Fibroblast of lung (primary cell): ENCODE measurements at places on chromosomes 16 and 17. TPM values are rescaled to one million over a fixed set of nuclear protein-coding genes. Genes with fewer than 3 reads are reported as not detected.
A peak's percentile ranks its signal among the peaks of the same experiment; 100 is the strongest.

The CALB2 gene
- total RNA-seq: 0.51 and 1.3 TPM in 2 replicates

GRCh38 chr16:54477714-54478113, 191.1 kb upstream of the IRX3 start:
- H3K4me1 ChIP-seq: no peaks in the 10 kb centered on the region
- no peak overlapping the region for H3K27ac ChIP-seq
- no peaks in the 10 kb centered on the region for H3K36me3 ChIP-seq
- no peak for DNase-seq
- no peak overlapping the region for H3K4me3 ChIP-seq
- H3K27me3 ChIP-seq: no peaks in the 10 kb centered on the region

The PROCA1 gene
- 2.3 and 2.6 TPM in 2 replicates for total RNA-seq

DNA sequence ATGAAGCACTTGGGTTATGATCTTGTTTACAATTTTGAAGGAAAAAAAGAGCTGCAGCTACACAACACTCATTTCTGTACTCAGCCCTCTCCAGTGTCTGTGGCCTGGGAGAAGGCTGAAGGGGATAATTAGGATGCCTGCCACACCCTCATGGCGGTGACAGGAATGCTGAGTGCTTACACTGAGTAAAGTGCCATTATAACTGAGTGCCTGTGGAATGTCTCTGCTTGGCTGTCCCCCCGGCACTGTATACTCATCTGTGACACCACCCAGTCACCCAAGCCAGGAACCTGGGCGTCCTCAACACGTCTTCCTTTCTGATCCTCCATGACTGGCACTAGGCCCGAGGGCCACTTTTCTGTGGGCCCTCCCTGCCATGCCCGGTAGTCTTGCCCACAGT, 3.5 kb upstream of the MRPL38 start:
- H3K4me1 ChIP-seq: no peaks in the 10 kb centered on the region
- H3K4me3 ChIP-seq: no peak overlapping the region
- H3K36me3 ChIP-seq: no peaks in the 10 kb centered on the region
- DNase-seq: peak; percentile 18

GRCh38 chr17:50961282-50962220, 95.4 kb upstream of the TOB1 start:
- no peak overlapping the region for H3K27ac ChIP-seq
- no peak for DNase-seq
- H3K36me3 ChIP-seq: no peaks in the 10 kb centered on the region
- H3K4me3 ChIP-seq: no peak overlapping the region
- H3K27me3 ChIP-seq: no peaks in the 10 kb centered on the region

DNA sequence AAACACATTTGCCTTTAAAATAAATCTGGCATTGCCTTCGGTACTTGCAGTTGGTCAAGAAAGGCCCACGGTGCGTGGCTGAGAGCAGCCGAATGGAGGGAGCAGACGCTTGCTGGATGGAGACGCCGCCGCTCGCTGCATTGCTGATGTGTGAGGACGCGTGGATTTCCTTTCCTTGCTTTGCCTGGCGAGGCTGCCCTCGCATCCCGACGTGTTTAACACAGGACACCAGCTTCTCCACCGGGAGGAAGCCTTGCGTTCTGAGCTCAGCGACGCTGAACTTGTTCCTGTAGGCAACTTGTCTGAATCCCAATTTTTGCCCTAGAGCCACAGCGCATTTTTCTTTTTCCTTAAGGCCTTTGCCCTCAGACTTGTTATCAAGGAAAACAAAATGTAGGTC, 45.8 kb downstream of the COX4I1 start:
- H3K4me3 ChIP-seq: no peak overlapping the region
- H3K27ac ChIP-seq: no peak overlapping the region
- no peaks in the 10 kb centered on the region for H3K36me3 ChIP-seq
- H3K4me1 ChIP-seq: no peaks in the 10 kb centered on the region
- peaks cover 16% of the 10 kb centered on the region for H3K27me3 ChIP-seq

DNA sequence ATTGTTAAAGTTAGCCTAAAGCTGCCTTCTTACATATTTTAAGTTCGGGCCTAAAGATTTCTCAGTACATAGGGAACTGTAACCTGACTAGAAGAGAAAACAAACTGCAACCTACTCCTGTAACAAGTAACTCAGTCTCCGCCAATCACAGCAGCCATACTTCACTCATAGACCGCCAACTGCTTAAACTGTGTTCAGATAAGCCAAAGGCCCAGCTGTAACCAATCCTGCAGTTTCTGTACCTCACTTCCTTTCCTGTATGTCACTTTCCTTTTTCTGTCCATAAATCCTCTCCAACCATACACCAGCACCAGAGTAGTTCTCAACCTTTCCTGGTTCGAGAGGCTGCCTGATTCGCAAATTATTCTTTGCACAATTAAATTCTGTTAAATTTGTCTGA, 41.5 kb downstream of the GLG1 start:
- H3K27ac ChIP-seq: no peak overlapping the region
- no peak overlapping the region for H3K4me3 ChIP-seq
- H3K27me3 ChIP-seq: no peaks in the 10 kb centered on the region

The C1QL1 gene
- 1.3 and 1.8 TPM in 2 replicates for total RNA-seq

The HBA2 gene
- total RNA-seq: not detected in 2 replicates

The CNTNAP1 gene
- 20.5 and 40.1 TPM in 2 replicates for total RNA-seq

DNA sequence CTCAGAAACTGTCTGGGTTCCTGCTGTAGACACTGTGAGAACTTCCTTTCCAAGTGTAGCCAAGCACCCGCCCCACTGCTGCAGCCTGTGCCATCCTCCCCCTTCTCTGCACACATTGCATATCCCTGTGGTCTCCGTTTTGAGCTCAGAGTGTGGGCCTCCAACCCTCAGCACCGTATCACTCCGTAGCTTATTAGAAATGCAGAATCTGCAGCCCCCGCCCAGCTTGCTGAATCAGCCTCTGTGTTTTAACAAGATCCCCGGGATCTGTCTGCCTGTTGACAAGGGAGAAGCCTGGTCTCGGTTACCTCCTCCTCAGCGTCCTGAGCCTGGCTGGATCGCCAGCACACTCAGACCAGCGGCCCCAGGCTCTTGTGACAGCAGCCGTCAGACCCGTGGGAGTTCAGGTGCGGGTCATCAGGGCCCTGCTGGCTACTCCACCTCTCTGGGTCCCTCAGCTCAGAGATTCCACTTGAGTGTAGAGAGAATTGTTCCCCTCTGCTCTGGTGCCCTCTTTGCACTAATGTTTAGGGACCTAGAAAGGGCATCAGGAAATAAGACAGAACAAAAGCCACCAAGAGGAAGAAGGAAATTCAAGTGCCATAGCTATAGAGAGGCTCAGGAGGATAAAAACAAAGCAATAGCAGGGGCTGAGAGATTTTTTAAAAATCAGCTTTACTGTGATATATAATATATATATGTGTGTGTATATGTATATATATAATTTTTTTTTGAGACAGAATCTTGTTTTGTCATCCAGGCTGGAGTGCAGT, 92.3 kb downstream of the PITPNC1 start:
- H3K27ac ChIP-seq: no peak overlapping the region
- no peaks in the 10 kb centered on the region for H3K4me1 ChIP-seq
- H3K36me3 ChIP-seq: no peaks in the 10 kb centered on the region
- no peak overlapping the region for H3K4me3 ChIP-seq

DNA sequence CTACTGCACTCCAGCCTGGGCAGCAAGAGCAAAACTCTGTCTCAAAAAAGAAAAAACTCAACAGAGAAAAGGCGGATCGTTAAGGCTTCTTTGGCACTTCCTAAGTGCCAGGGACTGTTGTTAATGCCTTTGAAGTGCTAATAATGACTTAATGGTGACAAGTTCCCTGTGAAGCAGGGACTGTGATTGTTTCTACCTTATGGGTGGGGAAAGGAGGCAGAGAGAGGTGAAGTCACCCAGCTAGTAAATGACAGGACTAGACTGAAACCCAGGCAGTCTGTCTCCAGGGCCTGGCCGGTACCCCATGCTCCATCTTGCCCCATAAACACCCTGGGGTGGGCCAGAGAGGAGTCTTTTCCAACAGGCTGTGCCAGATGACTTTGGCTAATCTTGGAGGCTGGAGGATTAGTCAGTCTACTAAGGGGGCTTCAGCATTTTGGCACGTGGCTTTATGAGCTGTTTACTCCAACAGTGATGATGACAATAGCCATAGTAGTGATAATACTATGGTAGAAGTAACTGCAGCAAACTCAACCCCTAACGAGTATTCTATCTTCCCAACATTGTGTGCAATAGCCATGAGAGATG, 26.9 kb downstream of the ABCC1 start:
- H3K36me3 ChIP-seq: no peaks in the 10 kb centered on the region
- peak overlapping the region; percentile 94 for H3K27ac ChIP-seq
- DNase-seq: no peak
- no peaks in the 10 kb centered on the region for H3K27me3 ChIP-seq

The UBE2Z gene
- 46.7 and 55.2 TPM in 2 replicates for total RNA-seq

DNA sequence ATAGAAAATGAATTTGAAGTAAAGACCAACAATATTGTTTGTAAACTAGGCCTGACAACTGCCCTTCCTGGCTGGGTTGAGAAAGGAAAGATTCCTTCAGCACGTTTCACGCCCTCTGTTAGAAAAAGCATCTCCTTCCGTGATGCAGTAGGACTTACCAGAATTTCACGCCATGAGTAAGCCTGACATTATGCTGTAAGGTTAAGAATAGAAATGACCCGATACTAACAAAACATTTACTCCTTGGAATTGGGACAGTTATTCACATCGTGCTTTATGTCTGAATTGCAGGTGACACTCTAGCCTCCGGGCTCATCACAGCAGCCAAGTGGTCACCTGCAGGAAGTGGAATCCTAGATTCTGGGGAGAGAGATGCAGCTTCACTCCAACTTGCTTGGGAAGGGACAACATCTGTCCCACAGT, 17.5 kb downstream of the MARCHF10 start:
- DNase-seq: peak; percentile 94
- peaks cover 15% of the 10 kb centered on the region for H3K4me1 ChIP-seq

DNA sequence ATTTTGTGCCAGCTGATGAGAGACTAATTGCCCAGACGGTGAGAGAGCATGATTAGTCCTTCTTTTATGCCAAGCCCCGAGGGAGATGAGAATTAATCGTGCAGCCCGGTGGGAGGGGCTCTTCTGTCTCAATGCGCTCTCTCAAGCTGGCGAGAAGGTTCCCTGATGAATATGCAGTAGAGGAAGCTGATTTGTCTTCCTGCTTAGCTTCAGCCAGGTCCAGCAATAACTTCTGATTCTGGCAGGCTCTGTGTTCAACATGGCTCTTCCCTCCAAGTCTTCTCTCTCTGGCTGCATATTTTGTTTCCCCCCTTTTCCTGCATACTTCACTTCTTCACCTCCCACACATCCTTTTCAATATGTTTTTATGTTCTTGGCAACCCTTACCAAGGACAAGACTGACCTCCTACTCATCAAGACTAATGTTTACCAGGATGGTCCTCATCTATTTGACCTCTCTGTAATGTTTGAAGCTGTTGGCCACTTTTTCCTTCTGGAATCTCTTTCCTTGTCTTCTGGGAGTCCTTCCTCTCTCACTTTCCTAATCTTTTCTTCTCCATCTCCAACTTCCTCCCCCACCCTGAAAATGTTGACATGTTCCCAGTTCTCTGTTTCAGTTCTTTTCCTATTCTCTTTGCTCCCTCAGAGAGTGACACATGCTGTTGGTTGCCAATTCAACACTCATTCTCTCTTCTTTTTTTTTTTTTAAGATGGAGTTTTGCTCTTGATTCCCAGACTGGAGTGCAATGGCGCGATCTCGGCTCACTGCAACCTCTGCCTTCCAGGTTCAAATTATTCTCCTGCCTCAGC, 33.1 kb downstream of the ARL4D start:
- no peaks in the 10 kb centered on the region for H3K36me3 ChIP-seq
- H3K4me3 ChIP-seq: no peak overlapping the region
- H3K27me3 ChIP-seq: peaks cover 6% of the 10 kb centered on the region
